ENCODE measurements at places on chromosomes 5 and 9. TPM values are rescaled to one million over a fixed set of nuclear protein-coding genes. Genes with fewer than 3 reads are reported as not detected.

The FGF10 gene
- not detected for polyA plus RNA-seq

The SPINK4 gene
- polyA plus RNA-seq: not detected

DNA sequence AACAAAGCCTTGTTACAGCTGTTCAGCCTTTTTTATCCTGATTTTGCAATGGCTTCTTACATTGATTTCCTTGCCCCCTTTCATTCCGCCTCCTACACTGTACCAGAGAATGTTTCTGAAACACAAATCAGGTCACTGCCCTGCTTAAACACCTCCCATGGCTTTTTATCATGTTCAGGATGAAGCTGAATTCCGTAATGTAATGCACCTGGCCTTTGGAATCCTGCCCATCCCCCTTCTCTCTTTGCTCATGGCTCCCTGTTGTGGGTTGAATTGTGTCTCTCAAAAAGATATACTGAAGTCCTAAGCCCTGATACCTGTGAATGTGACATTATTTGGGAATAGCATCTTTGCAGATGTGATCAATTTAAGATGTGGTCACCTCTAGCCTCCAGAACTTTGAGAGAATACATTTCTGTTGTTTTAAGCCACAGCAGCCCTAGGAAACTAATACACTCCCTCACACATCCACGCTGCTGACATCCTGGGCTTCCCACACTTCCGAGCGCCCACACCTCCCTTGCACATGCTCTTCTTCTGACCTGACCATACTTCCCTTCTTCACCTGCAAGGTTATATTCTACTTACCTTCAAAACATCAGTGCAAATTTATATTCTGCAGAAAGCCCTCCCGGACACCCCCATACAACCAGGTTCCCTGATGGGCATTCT, 101.2 kb downstream of the DNAH5 start:
- DNase-seq: no peak
- no peaks in the 10 kb centered on the region for H3K36me3 ChIP-seq
- H3K27ac ChIP-seq: no peak overlapping the region
- H3K27me3 ChIP-seq: no peaks in the 10 kb centered on the region
- H3K4me3 ChIP-seq: no peak overlapping the region
- no peaks in the 10 kb centered on the region for H3K4me1 ChIP-seq

DNA sequence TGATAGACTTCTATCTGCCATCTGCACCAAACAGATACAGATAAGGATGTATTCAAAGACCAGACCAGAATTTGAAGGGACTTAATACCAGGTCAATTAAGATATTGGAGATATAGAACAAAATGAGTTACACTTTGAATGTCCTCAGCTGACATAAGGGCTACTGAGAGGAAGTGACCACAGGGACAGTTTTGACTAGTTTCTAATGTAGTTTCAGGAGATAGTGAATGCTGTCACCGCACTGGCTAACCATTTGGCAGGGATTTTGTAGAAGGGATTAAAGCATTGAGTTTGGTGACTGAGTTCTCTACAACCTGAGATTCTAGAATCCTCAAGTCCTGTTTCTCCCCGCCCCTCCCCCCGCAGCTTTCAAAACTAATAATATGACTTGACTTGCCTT, 22.7 kb downstream of the CCNH start:
- no peak overlapping the region for H3K4me3 ChIP-seq
- peaks cover 91% of the 10 kb centered on the region for H3K36me3 ChIP-seq
- H3K4me1 ChIP-seq: no peaks in the 10 kb centered on the region
- peak overlapping the region; percentile 96 for H3K27ac ChIP-seq
- no peaks in the 10 kb centered on the region for H3K27me3 ChIP-seq

The UGT3A2 gene
- not detected for polyA plus RNA-seq

DNA sequence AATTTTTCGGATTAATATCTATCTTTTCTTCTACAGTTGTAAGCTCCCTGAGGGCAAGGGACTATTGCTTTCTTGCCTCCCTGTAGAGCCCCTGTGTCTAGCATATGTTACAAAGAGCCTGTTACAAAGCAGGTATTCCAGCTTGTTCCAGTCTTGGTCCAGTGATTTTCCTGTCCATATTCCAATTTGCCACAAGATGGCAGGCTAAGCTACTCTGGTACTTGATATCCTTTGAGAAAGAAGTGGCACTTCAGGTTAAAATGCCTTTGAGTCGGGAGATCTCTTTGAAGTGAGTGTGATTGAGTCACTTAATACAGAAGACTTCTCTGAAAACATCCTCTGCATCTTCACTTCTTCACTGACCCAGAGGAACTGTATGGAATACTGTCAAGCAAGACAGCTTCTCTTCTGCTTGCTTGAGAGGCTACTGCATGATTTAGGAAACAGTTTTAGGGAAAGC, 24.5 kb downstream of the CAVIN4 start:
- H3K27me3 ChIP-seq: no peaks in the 10 kb centered on the region
- H3K4me1 ChIP-seq: no peaks in the 10 kb centered on the region
- peak; percentile 45 for DNase-seq
- no peak overlapping the region for H3K27ac ChIP-seq
- H3K4me3 ChIP-seq: no peak overlapping the region

GRCh38 chr5:153704110-153704509, 213.6 kb downstream of the GRIA1 start:
- no peaks in the 10 kb centered on the region for H3K36me3 ChIP-seq
- H3K4me3 ChIP-seq: no peak overlapping the region
- H3K27me3 ChIP-seq: no peaks in the 10 kb centered on the region
- no peaks in the 10 kb centered on the region for H3K4me1 ChIP-seq
- H3K27ac ChIP-seq: no peak overlapping the region
- no peak for DNase-seq

The IL5 gene
- polyA plus RNA-seq: not detected

The SLC1A3 gene
- polyA plus RNA-seq: not detected

The MYO10 gene
- polyA plus RNA-seq: 8.1 TPM

The FAM169A gene
- polyA plus RNA-seq: 3.3 TPM

DNA sequence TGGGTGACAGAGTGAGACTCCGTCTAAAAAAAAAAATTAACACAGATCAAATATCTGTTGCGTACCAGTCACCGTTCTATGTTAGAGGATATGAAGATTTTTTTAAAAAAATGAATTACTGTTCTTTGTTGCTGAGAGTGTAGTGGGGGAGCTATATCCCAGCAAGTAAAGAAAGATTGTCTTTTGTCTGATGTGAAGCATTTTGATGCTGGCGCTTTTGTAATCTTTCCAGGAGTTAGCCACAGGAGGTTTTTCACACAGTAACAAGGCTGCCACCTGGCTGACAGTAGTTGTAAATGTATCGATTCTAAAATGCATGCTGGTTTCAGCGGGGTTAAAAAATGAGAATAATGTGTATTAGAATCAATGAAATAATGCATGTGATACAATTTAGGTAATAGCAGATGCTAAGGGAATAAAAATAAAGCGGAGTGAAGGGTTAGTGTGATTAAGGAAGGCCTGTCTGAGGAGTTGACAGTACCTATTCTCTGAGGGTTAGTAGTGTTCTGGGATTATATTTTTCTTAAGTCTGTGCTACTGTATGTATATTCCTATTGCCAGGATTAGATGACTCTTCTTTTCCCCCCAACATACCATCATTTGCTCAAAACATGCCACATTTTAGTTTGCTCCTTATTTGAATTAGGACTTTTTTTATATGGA, 3.4 kb downstream of the LMNB1 start:
- H3K27ac ChIP-seq: no peak overlapping the region
- H3K4me1 ChIP-seq: peaks cover 4% of the 10 kb centered on the region
- peak; percentile 59 for DNase-seq
- no peaks in the 10 kb centered on the region for H3K27me3 ChIP-seq
- no peaks in the 10 kb centered on the region for H3K36me3 ChIP-seq

The GPR21 gene
- not detected for polyA plus RNA-seq

GRCh38 chr5:86838083-86838482, 220.3 kb downstream of the COX7C start:
- no peak overlapping the region for H3K4me3 ChIP-seq
- no peak overlapping the region for H3K27ac ChIP-seq
- no peaks in the 10 kb centered on the region for H3K4me1 ChIP-seq
- DNase-seq: no peak
- no peaks in the 10 kb centered on the region for H3K36me3 ChIP-seq

DNA sequence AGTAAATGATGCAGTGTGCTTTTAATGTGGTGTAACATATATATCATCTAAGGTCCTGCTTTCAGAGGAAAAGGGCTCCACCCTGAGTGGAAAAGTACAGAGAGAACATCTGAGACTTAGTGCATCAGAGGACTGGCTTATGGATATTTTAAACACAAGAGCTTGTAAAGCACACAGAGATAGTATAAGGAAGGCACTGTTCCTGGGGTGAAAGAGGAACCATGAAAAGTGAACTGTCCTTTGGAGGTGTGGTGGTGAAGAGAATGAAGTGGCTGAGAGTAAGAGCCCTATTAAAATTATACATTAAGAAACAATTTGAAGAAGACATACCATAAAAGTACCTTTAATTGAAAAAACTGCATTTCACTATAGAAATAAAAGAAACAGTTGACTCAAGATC, 68.9 kb downstream of the CSF2 start:
- H3K27ac ChIP-seq: no peak overlapping the region
- no peaks in the 10 kb centered on the region for H3K27me3 ChIP-seq
- no peaks in the 10 kb centered on the region for H3K4me1 ChIP-seq
- H3K36me3 ChIP-seq: no peaks in the 10 kb centered on the region
- no peak overlapping the region for H3K4me3 ChIP-seq

The CARTPT gene
- not detected for polyA plus RNA-seq

- no peaks in the 10 kb centered on the region for H3K36me3 ChIP-seq
- H3K4me3 ChIP-seq: no peak overlapping the region
- peak overlapping the region; percentile 55 for H3K27ac ChIP-seq
- H3K27me3 ChIP-seq: no peaks in the 10 kb centered on the region
- H3K4me1 ChIP-seq: peaks cover 29% of the 10 kb centered on the region
Observed at GRCh38 chr5:123813264-123813663, 301.3 kb downstream of the CSNK1G3 start.

The C9orf50 gene
- 0.30 TPM for polyA plus RNA-seq

GRCh38 chr5:104370523-104370922, 807.9 kb upstream of the NUDT12 start:
- H3K27me3 ChIP-seq: no peaks in the 10 kb centered on the region
- no peaks in the 10 kb centered on the region for H3K4me1 ChIP-seq
- DNase-seq: no peak
- no peak overlapping the region for H3K27ac ChIP-seq

The OBP2A gene
- not detected for polyA plus RNA-seq

GRCh38 chr5:96743065-96743768, 64.5 kb downstream of the ERAP1 start:
- no peaks in the 10 kb centered on the region for H3K27me3 ChIP-seq
- H3K36me3 ChIP-seq: peaks cover 78% of the 10 kb centered on the region
- H3K27ac ChIP-seq: no peak overlapping the region
- H3K4me1 ChIP-seq: no peaks in the 10 kb centered on the region
- no peak overlapping the region for H3K4me3 ChIP-seq
- DNase-seq: no peak

The LHX2 gene
- polyA plus RNA-seq: not detected

The TMEM232 gene
- 1.2 TPM for polyA plus RNA-seq

The DCP2 gene
- polyA plus RNA-seq: 6.0 TPM

- no peak overlapping the region for H3K4me3 ChIP-seq
- no peaks in the 10 kb centered on the region for H3K27me3 ChIP-seq
- H3K36me3 ChIP-seq: no peaks in the 10 kb centered on the region
- peaks cover 8% of the 10 kb centered on the region for H3K4me1 ChIP-seq
Observed at GRCh38 chr5:53779541-53779981, 219.1 kb downstream of the NDUFS4 start.

GRCh38 chr5:80269991-80270438, 14.2 kb upstream of the SERINC5 start:
- no peak for DNase-seq
- no peak overlapping the region for H3K4me3 ChIP-seq
- H3K27me3 ChIP-seq: no peaks in the 10 kb centered on the region
- H3K4me1 ChIP-seq: no peaks in the 10 kb centered on the region
- H3K36me3 ChIP-seq: no peaks in the 10 kb centered on the region

GRCh38 chr9:121294151-121294743, 26.3 kb downstream of the GSN start:
- peaks cover 25% of the 10 kb centered on the region for H3K4me1 ChIP-seq
- H3K27ac ChIP-seq: no peak overlapping the region
- H3K27me3 ChIP-seq: no peaks in the 10 kb centered on the region

The STPG3 gene
- not detected for polyA plus RNA-seq

DNA sequence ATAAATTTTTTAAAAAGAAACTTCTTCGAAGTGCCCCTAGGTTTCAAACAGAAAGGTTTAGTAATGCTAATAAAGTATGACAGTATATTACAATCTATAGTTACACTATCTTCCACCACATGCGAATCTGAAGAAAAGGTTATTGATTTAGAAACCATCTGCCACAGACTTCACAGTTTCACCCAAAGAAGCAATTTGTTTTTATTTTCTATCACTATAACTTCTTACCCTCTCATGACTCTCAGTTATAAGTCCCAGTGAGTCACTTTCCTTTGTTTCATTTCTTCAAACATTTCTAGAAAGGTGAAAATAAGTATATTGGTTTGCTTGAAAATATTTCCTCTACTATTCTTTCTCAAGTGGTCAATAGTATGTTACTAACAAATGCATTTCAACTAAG, 93.6 kb downstream of the MCTP1 start:
- no peak for DNase-seq
- H3K27ac ChIP-seq: no peak overlapping the region
- H3K4me3 ChIP-seq: no peak overlapping the region
- H3K27me3 ChIP-seq: no peaks in the 10 kb centered on the region
- H3K36me3 ChIP-seq: no peaks in the 10 kb centered on the region
- no peaks in the 10 kb centered on the region for H3K4me1 ChIP-seq

DNA sequence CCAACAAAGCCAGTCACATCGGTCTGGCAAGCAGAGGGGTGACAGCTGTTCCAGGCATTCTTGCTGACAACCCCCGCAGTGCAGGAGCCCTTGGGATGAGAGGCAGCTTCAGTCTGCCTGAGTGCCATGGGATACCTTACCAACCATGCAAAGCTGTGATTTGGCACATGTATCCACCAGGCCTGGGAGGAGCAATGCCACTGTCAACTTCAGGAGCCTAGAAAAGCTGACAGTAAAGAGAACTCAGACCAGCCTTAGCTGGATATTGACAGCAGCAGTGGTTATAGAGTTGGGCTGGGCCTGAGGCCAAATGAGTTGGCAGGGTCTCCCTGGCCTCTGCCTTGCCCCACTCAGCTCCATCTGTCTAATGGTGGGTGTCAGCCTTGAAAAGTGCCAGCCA, 10.1 kb upstream of the PLPPR1 start:
- no peak for DNase-seq
- H3K27ac ChIP-seq: no peak overlapping the region
- no peak overlapping the region for H3K4me3 ChIP-seq
- H3K36me3 ChIP-seq: no peaks in the 10 kb centered on the region

GRCh38 chr5:6791031-6791430, 77.8 kb downstream of the TENT4A start:
- H3K27me3 ChIP-seq: no peaks in the 10 kb centered on the region
- no peak overlapping the region for H3K4me3 ChIP-seq
- no peak overlapping the region for H3K27ac ChIP-seq
- no peak for DNase-seq

The AGXT2 gene
- not detected for polyA plus RNA-seq

DNA sequence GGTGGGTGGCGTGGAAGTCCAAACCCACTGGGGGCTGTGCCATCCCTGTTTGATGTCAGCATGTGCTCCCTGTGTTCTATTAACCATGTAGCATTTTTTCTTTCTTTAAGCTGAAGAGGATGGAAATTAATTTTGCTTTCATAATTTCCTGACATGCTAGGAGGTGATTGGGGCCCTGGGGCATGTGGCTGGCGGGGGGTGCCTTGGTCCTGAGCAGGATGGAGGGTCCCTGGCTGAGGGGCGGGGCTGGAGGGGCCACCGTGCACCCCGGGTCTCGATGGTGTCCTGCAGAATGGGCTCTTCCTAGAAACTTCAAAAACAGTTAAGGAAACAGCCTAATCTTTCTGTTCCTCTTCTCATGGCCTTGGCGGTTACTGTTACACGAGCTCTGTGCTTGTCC, 69.3 kb upstream of the IRX4 start:
- DNase-seq: no peak
- no peaks in the 10 kb centered on the region for H3K4me1 ChIP-seq
- H3K27me3 ChIP-seq: peaks cover 50% of the 10 kb centered on the region

All from SK-N-SH (cell line).